Stimulated activated CD4-positive, alpha-beta T cell treated with anti-CD3 and anti-CD28 coated beads, Interleukin-4, amount 100 ng/mL, for 24 hours (primary cell): ENCODE measurements at places on chromosomes 2 and 18.

GRCh38 chr2:75716406-75716805 lies 5.7 kb upstream of the GCFC2 start:
- no peak for DNase-seq

- no peak for DNase-seq
Observed at GRCh38 chr18:57627488-57627887, 5.9 kb upstream of the NARS1 start.

DNA sequence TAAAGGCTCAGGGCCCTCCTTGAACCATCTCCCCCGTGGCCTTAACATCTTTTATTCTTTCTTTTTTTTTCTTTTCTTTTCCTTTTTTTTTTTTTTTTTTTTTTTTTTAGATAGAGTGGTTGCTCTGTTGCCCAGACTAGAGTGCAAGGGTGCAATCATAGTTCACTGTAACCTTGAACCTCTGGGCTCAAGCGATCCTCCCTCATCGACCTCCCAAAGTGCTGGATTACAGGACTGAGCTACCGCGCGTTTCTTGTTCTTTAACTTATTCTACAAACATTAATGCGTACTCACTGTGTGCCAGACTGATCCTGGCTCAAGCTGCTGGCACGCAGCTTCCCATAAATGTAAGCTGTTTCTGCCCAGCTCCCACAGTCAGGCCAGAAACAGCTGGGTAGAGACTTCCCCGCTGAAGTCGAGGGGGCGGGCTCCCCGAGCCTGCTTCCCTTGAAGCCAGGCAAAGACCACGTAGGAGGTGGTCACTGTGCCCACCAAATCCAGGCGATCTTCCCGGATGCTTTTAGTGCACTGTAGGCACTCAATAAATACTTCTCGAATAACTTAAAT lies 29.2 kb upstream of the ATP6V1B1 start:
- no peak for DNase-seq

GRCh38 chr2:211845338-211846035 lies 693.1 kb downstream of the ERBB4 start:
- no peak for DNase-seq

- no peak for DNase-seq
Observed at GRCh38 chr2:128503399-128504245, 185.0 kb upstream of the HS6ST1 start.

DNA sequence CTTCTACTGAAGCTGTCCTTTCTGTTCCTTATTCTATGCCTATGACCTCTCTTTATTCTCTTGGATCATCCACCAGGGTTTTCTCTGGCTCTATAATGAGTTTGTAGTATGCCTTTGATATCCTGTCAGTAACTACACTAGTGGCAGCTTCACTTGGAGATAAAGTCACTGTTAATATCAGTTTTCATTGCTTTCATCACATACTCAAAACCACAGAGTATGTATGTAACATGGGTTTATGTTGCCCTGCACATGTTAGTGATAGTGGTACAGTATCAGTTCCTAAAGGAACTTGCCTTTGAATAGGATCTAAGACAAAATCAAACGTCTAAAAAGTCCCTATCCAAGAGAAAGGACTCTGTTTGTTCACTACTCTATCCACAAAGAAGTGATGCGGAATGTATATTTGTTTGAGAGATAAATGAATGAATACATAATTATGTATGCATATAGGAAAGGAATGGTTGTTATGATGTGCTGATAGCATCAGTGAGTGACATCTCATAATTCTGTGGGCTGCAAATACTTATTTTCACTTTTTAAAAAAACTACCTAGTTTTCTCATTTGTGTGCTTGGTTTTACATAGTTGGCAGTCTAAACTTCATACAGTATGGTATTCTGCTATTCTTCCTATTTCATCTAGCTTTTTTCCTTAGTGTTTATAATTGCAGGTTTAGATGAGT lies 45.1 kb downstream of the TET3 start:
- DNase-seq, result no peak

DNA sequence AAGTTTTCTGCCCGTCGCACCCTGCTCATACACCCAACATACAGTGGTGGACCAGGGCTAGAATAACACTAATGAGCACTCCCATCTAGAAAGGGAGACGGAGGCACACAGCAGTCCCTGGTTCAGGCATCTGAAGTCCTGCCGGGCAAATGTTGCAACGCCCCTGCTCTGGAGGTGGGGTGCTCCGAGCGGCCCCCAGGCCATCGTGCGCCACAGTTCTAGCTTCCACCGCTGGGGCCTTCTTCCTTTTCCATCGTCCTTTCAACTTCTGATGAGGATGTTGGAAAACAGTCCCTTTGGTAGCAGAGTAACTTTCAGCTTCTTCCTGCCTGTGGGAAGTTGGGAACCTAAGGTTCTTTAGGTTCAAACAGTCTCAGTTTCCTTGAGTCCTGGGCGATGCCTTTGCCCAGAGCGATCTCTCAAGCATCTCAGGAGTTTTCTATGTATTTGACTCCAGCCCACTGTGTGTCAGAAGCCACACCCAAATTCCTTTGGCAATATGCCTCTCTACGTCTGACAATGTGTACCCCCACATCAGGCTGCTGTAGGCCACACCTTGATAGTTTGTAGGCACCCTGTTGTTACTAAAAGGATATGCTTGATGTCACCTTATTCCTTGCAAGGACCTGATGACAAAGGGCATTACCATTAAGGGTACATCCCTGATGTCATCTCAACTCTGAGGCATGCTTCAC lies 258.8 kb downstream of the GLI2 start:
- no peak for DNase-seq

DNA sequence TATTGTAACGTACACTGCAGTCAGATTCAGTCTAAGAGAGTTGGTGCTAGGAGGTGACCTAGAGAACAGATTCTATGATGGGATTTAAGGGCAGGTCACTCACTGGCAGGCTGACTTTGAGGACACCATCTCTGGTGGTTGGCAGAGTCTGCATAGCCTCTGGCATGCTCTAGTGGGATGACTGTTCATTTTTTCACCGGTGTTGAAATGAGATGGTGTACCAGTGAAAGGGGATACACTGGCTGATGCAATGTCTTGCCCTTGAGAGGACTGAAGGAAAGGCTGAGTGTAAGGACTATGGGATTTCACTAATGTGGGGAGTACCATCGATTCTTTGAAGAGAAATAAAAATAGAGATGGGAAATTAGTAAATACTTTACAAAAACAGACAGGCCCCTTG lies 186.9 kb upstream of the PIEZO2 start:
- no peak for DNase-seq
